ENCODE measurements at places on chromosomes 13 and 19.

DNA sequence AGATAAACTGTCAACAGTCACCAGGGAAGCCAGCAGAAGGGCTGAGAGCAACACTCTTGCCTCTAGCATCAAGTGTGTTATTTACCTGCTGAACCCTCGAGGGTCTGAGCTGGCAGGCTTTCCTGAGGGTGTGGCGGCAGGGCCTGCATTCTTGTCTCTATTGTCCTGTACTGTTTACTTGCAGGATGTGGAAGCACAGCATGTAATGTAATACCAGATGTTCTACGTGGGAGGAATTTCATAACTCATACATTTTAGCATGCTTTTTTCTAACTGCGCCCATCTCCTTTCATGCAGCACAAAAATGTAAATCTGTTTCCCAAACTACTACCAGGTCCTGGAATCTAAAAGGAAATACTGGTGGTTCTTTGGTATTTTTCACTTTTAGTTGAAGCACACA is 153.1 kb downstream of the RGCC start:
- DNase-seq: no peak

GRCh38 chr19:18437491-18438330 is at the start of gene ISYNA1:
TSS of gene ISYNA1 (minus strand) at chr19:18438133. CDS start at chr19:18437979, 154 bp downstream.
- DNase-seq: no peak

DNA sequence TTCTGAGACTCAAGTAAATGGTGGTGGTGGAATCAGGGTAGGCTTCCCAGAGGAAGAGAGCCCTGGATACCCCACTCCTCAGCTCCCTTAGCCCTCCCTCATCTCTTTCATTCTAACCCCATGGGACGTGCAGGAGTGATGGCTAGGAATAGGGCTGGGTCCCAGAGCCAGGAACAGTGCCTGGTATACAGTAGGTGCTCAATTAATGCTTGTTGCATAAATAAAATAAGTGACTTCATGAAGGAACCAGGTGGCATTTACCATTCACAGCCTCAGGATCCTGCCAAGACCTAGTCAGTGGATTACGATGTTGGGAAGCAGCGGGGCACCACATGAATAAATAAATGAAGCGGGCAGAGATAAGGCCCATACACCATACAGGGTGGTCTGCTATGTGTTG is 3.9 kb downstream of the UNC13A start:
- no peak for DNase-seq

GRCh38 chr13:35354285-35354684 is 122.2 kb downstream of the MAB21L1 start:
- DNase-seq: no peak

DNA sequence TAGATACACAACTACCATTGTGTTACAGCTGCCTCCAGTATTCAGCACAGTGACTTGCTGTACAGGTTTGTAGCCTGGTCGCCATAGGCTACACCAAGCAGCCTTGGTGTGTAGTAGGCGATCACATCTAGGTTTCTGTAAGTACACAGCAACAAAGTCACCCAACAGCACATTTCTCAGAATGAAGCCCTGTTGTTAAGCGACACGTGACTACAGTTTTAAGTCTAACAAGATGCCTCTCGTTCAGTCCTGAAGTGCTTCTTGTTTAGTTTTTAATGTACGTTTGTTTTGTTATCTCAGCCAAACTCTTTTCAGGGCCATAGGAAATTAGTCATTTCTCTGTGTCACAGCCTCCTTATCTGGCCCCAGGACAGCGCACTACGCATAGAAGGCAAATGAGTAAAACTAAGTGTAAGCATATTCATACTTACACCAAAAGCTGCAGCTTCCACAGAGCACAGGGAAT is 50.0 kb upstream of the GPR183 start:
- no peak for DNase-seq

- DNase-seq: no peak
Observed at GRCh38 chr19:40933025-40933424, 51.0 kb upstream of the CYP2A7 start.

GRCh38 chr13:32581177-32581786 is 5.0 kb upstream of the PDS5B start:
- no peak for DNase-seq

DNA sequence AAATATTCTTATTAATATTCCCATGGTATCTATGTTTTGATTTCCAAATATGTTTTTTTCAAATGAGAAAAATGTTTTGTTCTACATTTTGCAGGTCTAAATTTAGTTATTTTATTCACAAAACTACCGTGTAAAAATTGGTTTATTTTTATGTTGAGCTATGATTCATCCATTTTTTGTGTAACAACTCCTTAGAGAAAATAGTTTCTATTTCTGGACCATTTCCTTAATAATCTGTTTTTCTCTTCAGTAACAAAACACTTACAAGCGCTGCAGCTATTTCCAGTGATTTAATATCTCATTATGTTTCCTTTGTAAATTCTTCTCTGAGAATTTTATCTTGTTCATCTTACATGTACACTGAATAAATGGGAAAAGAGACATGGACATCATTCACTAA is 550.7 kb upstream of the SLITRK5 start:
- DNase-seq: no peak

DNA sequence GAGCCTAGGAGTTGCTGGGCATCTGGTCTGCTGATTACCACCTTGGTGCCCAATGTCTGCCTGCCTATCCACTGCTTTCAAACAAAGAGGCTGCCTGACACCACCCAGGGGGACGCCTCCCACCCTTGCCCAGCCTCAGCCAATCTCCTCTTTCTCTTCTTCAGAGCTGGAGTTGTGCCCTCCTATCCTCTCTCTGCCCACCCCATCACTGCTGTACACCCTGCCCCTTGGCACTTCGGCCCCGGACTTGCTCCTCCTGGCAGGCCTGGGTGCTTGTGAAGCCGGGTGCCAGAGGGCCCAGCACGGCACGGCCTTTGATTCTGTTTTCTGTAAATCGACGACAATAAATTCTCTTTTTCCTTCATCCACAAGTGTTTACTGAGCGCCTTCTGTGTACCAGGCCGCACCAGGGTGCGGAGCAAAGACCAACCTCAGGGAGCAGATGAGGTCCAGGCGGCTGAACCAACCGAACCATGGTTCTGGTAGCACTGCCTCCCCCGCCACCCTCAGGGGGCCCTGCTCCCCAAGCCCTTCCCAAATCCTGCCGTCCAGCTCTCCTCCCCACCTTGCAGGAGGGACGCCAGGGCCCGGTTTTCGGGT is 5.0 kb downstream of the RNF225 start:
- no peak for DNase-seq

GRCh38 chr19:6963937-6964336 is 57.3 kb downstream of the MBD3L2B start:
- peak; percentile 2 for DNase-seq

GRCh38 chr13:39371706-39372105 is 231.3 kb downstream of the LHFPL6 start:
- DNase-seq: no peak

GRCh38 chr13:30796132-30796572 is 60.8 kb downstream of the ALOX5AP start:
- no peak for DNase-seq

- DNase-seq: peak; percentile 71
Observed at GRCh38 chr19:29672933-29673336, 7.7 kb downstream of the PLEKHF1 start.

- no peak for DNase-seq
Observed at GRCh38 chr19:38545596-38545995, 72.2 kb downstream of the MAP4K1 start.

- DNase-seq: peak; percentile 40
Observed at GRCh38 chr19:10510301-10510802, 6.9 kb downstream of the S1PR5 start.

- no peak for DNase-seq
Observed at GRCh38 chr13:101858860-101859259, 406.4 kb downstream of the ITGBL1 start.

GRCh38 chr13:112978561-112979405 is 9.8 kb downstream of the MCF2L start:
- DNase-seq: no peak

GRCh38 chr13:48319531-48320398 is 16.2 kb downstream of the RB1 start:
- no peak for DNase-seq

GRCh38 chr19:28437390-28438346 is 775.3 kb downstream of the UQCRFS1 start:
- DNase-seq: no peak

DNA sequence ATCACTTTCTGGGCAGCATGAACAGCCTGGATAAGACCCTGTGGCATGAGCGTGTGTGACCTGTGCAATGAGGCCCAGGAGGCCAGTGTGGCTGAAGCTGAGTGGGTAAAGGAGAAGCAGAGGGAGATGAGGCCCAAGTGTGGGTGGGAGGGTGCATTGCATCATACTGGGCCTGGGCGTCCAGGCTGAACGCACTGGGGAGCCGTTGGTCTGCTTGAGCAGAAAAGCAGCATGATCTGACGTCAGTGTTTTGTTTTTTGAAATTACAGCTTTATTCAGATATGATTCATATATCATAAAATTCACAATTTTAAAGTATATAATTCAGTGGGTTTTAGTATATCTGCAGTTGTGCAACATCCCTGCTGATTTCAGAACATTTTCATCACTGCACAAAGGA is 409.7 kb downstream of the HS6ST3 start:
- no peak for DNase-seq

DNA sequence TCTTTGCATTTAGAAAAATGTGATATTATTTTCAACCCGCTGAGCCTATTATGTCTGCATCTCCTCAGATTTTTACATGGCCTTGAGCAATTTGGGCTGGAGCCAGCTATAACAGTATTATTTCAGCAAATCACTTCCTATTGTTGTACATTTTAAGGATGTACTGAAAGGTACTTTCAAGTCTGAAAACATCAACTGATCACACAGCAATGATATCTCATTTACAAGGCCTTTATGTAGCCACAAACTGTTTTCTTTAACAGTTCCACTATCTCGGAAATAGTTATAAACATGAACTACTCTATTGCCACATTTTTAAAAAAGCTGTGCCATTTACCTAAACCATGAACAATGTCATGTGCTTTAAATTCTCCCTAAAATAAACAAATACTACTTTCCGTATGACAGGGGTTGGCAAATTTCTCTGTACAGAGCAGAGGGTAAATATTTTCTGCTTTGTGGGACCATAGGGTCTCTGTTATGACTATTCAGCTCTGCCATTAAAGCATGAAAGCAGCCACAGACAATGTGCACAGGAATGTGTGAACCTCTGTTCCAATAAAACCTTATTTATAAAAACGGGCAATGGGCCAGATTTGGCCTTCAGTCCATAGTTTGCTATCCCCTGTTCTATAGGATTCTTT is 560.4 kb downstream of the GPC6 start:
- no peak for DNase-seq

- DNase-seq: no peak
Observed at GRCh38 chr19:5530701-5531100, 37.1 kb downstream of the TINCR start.

DNA sequence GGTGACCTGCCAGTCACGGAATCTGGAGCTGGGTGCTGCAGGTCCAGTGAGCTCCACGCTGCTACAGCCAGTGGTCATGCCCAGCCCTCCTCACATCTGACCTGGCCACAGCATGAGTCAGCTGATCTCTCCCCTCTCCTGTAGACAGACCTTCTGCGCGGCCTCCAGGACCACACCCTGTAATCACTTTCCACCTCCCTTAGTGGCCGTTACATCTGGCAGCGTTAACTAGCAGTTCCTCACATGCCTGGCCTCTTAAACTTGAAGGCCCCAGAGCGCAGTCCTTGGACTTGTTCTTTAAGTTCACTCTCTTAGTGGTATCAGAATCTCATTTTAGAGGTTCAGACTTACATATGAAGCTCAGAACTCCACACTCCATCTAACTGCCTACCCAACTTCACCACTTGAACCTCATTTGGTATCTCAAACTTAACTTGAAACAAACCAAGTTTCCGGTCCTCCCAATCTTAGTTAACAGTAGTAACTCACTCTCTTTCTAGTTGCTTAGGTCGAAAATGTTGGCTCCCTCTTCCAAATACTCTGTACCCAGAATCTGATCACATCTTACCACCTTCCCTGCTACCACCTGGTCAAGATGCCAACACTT is 22.7 kb downstream of the MIPEP start:
- no peak for DNase-seq

All from stimulated activated CD4-positive, alpha-beta T cell treated with anti-CD3 and anti-CD28 coated beads, Interleukin-1b, Interleukin-23, amount 100 ng/mL, for 1 hour (primary cell).